Cardiac fibroblast (primary cell): ENCODE measurements at places on chromosomes 16 and 17.
A peak's percentile ranks its signal among the peaks of the same experiment; 100 is the strongest.

GRCh38 chr16:49452578-49452977, 79.0 kb downstream of the C16orf78 start:
- no peak for DNase-seq

DNA sequence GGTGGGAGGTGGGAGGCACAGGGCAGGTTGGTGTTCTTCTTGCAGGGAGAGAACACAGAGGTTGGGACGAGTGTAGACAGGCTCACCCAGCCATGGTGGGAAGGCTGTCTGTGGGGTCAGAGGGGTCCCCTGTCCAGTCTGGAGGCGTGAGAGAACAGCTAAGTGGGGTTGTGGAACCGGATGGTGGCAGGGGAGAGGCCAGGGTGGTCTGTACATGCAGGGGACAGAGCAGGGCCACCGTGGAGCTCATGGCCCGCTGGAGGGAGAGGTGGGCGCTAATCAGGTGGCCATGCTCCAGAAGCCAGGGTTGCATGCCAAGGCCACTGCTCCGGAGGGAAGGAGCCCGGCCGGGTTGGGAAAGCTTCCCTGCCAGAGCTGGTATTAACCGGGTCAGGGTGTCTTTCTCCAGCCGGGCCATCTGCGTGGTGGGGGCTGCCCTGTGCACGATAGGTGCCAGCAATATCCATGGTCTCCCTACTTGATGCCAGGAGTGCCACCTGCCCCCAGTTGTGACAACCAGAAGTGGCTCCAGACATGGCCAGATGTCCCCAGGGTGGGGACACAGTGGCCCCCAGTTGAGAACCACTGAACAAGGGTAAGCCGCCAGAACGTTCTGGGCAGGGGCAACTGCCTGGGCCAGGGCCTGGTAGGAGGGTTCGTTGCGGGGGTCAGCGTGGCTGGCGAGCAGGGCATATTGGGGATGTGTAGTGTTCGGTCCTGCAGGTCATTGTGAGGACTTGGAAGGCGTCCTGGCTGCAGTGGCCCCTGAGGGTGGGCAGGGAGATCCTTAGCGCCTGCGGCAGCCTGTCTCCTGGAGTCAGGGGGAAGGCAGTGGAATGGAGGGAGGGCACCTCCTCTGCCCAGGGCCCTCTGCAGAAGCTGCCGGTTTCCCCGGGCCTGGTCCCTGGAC, 5.1 kb downstream of the SNN start:
- no peak for DNase-seq

- DNase-seq, result no peak
Measured at GRCh38 chr16:11225677-11226549, 30.1 kb downstream of the SOCS1 start.

DNA sequence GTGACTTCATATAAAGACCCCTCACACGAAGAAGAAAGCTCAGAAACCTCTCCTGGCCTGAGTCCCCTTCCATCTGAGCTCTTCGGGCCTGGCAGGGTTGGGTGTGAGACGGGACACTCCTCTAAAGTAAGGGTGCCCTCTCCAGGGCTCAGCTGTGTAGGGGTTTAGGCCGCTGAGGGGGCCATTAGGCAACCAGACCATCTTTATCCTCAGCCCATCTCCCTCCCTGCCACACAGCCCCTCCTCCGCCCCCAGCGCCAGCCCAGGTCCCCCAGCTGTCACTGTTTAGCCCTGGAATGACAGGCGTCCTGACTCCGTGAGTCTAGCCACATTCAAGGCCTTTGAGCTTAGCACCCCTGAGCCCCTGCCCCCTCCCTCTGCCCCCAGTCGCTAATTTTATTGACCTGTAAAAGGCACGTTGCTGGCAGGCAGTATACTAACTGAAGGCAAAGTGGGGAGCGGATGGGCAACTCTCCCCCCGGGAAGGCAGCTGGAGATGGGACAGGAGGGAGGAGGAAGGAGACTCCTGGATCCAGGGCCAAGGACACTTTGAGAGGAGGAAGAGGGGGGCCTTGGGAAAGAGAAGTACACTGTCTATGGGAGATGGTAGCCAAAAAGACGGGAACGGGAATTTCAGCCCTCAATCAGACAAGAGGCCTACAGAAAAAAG, 592 bp upstream of the ZNF385C start:
- no peak for DNase-seq

- no peak for DNase-seq
Measured at GRCh38 chr17:68013385-68013784, 17.1 kb upstream of the C17orf58 start.

DNA sequence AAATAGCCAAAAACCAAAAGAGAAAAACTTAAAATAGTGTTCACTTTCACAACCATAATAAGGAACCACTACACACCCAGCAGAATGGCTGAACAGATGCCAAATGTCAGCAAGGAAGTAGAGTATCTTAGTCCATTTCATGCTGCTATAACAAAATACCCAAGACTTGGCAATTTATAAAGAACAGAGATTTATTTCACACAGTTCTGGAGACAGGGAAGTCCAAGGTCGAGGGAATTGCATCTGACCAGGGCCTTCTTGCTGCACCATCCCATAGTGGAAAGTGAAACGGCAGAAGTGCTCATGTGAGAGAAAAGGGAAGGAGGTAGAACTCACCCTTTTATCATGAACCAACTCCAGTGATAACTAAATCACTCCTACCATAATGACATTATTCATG, 33.8 kb upstream of the CCL22 start:
- no peak for DNase-seq

- peak; percentile 77 for DNase-seq
Measured at GRCh38 chr17:70912716-70913485, 743.6 kb downstream of the KCNJ2 start.
